ENCODE measurements at places on chromosomes 16 and 17.

GRCh38 chr17:32928586-32929535 is 908 bp downstream of the TMEM98 start:
- peak; percentile 31 for DNase-seq

DNA sequence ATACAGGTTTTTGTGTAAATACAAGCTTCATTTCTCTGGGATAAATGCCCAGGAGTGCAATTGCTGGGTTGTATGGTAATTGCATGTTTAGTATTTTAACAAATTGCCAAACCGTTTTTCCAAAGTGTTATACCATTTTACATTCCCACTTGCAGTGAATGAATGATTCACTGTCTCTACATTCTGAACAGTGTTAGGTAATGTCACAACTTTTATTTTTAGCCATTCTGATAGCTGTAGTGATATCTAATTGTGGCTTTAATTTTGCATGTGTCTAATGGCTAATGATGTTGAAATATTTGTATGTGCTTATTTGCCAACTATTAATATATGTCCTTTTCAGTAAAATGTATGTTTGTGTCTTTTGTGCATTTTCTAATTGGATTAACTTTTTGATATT is 156.9 kb upstream of the CES5A start:
- no peak for DNase-seq

- DNase-seq = no peak
Observed at GRCh38 chr16:28587386-28587785, 9.5 kb downstream of the SULT1A2 start.

- DNase-seq = no peak
Observed at GRCh38 chr16:977081-977701, 4.4 kb upstream of the SOX8 start.

GRCh38 chr16:10862438-10862837 is 14.6 kb upstream of the CIITA start:
- peak; percentile 58 for DNase-seq

- DNase-seq = peak; percentile 83
Observed at GRCh38 chr17:80942423-80943345, 49.0 kb upstream of the CHMP6 start.

All from fibroblast of upper back skin (primary cell).